ENCODE measurements at places on chromosomes 1 and 21.

GRCh38 chr1:206735553-206736031, 35.0 kb upstream of the IL19 start:
- no peak for DNase-seq

DNA sequence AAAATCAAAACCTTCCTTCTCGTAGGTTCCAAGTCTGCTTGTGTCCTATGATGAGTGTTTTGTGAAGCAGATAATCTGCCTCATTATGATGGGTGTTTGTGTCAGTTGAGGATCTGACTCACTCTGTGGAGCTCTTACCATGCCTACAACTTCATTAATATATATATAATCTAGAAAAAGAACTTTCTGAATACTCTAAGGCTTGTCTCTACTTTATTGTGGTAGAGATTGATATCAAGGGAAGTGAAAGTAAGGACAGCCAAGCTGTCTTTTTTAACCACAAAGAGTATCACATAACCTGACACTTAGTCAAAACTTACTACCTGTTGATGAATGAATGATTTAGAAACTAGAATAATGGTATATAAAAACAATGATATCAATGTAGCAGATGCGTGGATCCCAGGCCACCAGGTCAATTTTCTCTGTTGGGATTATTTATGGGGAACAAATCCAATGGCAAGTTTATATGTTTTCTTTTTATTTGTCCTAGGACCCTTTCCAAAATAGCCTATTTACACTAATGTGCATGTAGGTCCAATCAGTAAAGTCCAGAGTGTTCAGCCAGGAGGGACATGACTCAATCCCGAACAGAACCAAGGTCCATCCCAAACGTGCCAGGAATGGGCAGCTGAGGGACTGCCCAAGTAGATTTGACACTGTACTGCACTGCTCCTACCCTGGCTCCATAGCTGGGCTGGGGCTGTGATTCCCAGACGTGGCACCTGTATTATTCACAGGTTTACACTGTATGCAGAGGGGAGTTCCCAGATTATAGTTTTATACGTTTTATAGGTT, 182.3 kb upstream of the GREM2 start:
- DNase-seq = no peak

DNA sequence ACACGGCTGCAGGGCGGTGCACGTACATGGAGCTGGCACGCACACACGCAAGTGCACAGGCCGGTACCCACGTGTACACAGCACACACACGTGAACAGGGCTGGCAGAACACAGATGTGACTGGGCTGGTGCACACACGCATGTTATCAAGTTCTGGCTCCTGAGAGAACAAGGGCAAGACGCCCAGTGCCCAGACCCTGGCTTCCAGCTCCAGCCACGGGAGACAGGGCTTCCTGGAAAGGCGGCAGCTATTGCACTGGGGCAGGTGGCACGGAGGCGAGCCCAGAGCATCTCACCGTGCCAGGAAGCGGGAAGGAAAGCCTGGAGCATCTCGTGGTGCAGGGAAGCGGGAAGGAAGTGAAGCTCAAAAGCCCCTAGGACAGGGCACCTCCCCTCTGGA, 5.9 kb downstream of the SDF4 start:
- DNase-seq = no peak

- DNase-seq = no peak
These were observed 333.6 kb downstream of the KCNH1 start for GRCh38 chr1:210800301-210800700.

DNA sequence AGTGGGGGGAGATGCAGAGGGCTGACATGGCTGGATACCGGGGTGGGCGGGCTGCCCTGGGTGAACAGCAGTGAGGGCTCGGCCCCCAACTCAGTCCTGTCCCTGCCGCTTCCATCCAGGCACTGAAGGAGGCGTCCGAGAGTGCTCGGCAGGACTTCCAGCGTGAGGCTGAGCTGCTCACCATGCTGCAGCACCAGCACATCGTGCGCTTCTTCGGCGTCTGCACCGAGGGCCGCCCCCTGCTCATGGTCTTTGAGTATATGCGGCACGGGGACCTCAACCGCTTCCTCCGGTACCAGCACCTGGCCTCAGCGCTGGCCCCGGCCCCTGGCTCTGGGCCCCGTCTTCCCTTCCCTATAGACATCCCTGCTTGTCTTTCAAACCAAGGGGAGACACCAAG, 15.6 kb downstream of the NTRK1 start:
- DNase-seq = no peak

GRCh38 chr1:150576367-150576711, 3.1 kb downstream of the MCL1 start:
- DNase-seq = no peak

- DNase-seq = no peak
These were observed 210.1 kb downstream of the FGGY start for GRCh38 chr1:59506952-59507351.

DNA sequence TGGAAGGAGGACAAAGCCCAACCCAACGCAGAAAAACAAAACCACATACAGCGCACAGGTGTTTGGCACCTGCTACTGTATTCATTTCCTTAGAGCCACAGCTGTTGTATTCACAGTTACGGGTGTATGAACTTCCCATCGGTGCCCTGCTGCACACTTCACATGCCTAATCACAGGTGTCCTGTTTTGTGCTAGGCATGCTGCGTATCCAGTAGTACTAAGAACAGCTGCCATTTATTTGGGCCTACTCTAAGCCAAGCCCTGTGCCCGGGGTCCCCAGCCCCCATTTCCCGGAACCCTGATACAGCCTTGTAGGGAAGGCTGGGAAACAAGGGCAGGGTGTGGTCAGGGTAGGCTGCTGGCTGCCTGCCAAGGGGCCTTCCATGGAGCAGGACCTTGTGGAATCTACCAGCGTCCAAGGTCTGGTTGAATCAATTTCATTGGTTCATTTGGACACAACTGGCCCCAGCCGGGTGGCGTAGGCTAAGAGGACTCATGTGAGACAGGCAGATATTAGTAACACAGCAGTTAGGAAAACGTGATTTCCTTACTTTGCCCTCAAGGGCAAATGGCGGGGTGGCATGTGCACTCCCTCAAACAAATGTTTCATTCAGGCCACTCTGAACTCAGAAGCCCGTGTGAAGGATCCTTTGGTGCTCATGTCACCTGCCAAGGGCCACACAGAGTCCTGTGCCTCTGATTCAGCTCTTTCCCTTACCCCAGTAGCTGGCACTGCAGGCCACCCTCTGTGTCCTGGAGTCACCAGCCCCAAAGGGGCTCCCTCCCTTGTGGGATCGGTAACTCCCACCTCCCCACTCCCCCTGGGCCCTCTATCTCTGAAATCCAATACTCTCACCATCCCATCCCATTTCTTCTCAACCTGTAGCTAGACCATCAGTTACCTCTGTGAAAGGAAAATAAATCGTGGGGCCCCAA, 986 bp upstream of the RNF186 start:
- DNase-seq = no peak

GRCh38 chr1:240720976-240721375, 109.0 kb upstream of the GREM2 start:
- no peak for DNase-seq

DNA sequence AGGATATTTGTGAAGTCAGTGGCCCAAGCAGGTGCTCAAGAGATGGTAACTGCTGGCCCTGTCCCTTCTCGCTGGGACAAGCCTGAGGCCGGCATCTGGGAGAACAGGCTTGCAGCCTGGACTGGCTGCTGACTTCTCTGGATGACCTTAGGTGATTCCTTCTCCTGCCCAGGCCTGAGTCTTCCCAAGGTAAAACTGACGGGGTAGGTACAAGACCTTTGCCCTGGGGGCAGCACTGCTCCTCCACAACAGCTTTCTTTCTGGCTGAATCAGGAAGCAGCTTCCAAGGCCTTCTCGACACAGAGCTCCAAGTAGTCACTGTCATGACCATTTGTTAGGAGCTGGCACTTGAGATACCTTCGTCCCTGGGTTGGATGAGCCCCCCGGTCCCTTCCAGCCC, 59.6 kb downstream of the DMRTB1 start:
- no peak for DNase-seq

DNA sequence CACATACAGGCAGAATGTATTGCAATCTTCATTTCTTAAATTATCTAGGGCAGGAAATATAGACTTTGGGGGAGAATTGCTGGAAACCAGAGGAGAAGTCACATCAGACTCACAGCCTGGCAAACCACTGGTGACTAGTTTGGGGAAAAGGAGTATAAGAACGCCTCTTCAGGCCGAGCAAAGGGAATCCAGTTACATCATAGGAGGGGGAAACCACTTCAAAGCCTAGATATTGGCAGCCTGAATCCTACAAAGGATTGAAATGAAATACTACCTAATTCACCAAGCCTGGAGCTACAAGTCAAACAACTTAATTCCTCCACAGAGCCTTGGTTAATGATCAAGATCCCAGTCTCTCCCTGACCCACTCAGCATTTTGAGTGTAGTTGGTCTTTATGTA, 121.7 kb downstream of the SLC30A10 start:
- no peak for DNase-seq

- no peak for DNase-seq
These were observed 89.0 kb downstream of the SLC45A1 start for GRCh38 chr1:8406960-8407359.

DNA sequence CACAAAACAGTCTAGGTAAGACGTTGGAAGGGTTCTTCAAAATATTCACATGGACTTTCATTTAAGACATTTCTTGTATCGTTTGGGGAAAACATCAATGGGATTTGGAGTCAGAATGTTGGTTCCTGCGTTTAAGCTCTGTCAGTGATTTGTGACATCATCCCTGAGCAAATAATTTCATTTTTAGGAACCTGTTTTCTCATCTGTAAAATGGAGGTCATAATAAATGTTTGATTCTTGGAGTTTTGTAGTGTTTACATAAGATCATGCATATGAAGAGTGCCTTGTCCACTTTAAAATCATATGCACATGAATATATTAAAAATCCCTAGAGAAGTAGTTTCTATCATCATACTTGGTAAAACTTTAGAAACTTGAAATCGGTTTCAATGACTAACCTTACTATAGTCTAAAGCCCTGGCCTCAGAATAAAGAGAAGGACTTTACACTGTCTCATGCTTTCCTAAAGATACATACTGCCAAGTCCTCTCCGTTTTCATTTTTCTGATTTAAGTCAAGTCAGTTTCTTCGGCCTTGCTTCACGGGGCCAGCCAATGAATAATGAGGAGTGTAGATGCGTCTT, 178.4 kb downstream of the ADSS2 start:
- DNase-seq = no peak

DNA sequence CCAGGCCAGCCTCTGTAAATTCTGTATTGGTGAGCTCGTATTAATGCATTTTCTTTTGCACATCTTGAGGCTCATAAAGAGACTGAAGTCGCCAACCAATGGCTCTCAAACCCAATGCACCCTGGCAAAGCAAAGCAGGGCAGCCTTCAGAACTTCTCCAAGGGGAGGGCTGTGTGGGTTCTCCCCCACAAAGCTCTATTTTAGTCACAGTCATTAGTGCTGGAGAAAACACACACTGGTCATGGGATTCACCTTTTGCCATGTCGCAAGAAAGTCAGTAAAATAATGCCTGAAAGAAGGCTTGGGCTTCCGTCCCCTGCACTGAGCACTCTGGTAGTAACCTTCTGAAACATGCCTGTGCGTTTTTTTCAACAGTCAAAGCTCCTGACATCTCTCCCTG, 26.3 kb upstream of the ATF3 start:
- no peak for DNase-seq

GRCh38 chr1:111471012-111471411, 2.8 kb upstream of the C1orf162 start:
- no peak for DNase-seq

DNA sequence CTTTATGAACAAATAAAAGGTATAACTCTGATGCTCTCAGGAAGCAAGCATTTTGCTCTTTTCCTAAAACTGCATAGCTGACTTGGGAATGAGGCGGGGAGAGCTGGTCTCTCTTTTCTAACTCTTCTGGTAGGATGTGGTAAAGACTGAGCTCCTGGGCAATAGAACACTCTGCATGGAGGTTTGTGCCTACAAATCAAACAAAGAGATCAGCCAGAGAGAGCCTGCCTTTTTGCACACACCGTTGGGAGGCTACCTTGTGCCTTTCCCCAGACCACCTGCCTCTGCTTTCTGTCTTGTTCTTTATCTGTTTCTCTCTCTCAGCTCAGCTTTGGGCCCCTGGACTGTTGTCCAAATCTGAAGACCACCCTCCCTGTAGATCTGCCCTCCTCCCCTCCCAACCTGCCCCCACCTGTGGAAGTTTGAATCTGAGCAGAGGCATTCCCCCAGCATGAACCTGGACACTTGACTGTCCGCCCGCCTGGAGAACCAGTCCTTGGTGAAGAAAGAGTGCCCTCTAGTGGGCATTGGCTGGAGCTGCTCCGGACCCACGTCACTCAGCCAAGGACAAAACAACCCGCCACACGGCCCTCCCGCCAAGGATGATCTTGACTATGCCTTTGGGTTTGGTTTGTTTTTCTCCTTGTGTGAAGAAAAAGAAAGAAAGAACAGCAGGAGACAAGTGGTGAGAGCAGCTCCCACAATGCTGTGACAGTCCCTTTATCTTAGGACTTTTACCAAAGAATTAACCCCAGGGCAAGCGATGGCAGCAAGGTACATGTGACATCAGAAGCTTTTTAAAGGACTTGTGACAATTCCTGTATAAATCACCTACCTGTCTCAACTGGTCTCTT, 228.2 kb downstream of the PBX1 start:
- no peak for DNase-seq

DNA sequence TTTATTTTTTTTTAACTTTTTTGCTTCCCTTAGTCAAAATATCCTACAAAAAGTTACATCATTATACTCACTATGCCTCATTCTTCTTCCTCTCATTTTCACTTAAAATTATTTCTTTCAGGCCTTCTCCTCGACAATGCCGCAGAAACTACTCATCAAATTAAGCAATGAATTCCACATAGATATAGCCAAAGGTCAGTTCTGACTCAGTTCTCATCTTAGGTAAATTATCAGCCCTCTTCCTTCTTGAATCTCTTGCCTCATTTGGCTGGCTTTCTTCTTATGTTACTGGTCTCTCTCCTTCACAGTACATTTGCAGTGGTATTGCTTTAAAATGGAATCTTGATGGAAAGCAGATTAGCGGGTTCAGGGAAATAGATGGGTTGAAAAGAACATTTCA, 260.7 kb upstream of the BRINP3 start:
- no peak for DNase-seq

DNA sequence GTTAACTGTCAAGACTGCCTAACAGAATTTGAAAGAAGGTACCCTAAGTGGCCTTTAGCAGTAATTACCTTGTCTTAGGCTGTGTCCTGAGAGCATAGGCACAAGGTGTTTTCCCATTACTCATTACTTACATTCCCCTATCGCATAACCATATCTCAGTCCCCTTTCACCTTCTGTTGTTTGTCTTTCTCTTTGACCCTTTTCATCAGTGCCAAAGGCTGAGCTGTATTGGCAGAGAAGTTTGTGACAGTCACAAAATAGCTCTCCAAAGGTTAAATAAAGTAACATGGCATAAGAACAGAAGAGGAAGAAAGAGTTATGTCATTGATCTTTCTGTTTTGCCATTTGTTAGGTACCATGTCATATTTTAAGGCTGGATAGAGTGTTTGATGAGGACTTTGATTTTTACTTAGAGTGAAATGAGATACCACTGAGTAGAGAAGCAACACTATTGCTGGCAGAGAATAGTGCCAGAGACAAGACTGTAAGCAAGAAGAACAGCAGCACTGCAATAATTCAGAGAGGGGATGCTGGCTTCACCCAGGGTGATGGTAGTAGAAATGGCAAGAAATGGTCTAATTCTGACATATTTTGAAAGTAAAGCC, 497.8 kb downstream of the TTLL7 start:
- DNase-seq = no peak

- no peak for DNase-seq
These were observed 20.2 kb downstream of the PANK4 start for GRCh38 chr1:2506007-2506860.
